Activated CD8-positive, alpha-beta memory T cell treated with anti-CD3 and anti-CD28 coated beads, Interleukin-2, amount 50 U/mL, for 48 hours (primary cell): ENCODE measurements at places on chromosomes 7 and 10.

- DNase-seq = no peak
Measured at GRCh38 chr7:28452681-28453080, 40.4 kb downstream of the CREB5 start.

DNA sequence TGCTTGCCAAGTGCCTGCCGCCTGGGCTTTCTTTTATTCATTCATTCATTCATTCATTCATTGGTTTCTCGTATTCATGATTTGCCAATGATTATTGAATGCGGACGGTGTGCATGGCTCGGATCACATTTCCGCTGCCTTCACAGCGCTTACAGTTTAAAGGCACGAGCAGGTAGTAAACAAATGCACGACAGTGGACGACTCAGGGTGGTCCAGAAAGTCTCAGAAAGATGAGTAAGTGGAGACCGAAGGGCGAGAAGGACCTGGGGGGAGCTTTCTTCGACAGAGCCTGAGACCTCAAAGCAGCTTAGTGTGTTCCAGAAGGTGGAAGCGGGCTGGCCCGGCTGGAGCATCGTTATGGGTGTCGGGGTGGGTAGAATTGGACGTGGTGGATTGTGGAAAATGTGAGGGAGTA lies 506 bp downstream of the MCM10 start:
- peak; percentile 61 for DNase-seq

GRCh38 chr7:99238558-99239341 lies 30.8 kb upstream of the KPNA7 start:
- no peak for DNase-seq

DNA sequence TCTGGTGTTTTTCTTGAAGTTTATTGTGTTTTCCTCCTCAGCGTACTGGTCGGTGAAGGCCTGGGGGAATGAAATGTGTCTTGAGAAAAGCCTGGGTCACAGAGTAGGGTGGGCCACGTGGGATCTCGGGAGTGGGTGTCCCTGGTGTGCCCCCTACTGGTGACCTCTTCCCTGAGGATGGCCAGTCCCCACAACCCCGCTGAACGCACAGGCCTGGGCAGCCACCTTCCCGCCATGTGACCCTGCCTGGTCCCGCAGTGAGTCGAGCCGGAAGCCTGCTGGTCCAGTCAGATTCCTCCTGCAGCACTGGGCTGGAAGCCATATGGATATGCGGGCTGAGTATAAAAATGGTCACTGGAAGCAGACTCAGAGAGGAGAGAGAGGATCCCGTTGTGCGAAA lies 52.9 kb upstream of the GNA12 start:
- DNase-seq = no peak

DNA sequence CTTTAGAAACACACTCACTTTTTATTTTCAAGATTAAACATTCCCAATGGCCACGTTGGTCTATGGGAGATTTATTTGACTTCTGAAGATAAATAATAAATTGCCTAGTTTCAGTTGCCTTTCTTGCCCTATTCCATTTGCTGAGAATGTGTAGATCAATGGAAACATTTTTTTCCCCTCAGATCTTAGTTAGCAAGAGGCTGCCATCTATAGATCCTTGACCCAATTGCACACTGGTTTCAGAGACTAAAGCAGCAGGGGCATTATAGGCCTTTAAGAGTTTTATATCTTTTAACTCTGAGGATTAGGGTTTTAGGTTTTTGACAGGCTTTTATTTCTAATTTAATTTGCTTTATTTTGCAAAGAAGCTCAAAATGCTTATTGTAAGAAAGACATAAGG lies 163.2 kb upstream of the GPR26 start:
- DNase-seq = no peak

- DNase-seq = no peak
Measured at GRCh38 chr10:99337311-99337811, 8.2 kb downstream of the CNNM1 start.

DNA sequence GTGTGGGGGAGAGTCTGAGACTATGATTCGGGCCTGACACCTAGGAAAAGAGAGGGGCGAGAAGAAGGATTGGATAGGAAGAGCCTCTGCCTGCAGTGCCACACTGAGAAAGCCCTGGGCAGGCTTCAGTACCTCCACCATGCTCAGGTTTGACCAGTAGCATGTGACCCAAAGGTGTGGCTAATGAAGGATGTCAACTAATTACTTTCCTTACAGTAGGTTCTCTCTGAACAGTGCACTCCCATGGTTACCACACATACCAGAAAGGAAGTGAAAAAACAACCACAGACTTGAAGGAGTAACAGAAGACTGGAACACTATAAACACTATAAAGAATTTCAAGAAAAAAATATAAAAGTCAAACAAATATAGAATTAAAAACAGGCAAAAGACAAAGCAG lies 46.2 kb downstream of the SEM1 start:
- DNase-seq = no peak

DNA sequence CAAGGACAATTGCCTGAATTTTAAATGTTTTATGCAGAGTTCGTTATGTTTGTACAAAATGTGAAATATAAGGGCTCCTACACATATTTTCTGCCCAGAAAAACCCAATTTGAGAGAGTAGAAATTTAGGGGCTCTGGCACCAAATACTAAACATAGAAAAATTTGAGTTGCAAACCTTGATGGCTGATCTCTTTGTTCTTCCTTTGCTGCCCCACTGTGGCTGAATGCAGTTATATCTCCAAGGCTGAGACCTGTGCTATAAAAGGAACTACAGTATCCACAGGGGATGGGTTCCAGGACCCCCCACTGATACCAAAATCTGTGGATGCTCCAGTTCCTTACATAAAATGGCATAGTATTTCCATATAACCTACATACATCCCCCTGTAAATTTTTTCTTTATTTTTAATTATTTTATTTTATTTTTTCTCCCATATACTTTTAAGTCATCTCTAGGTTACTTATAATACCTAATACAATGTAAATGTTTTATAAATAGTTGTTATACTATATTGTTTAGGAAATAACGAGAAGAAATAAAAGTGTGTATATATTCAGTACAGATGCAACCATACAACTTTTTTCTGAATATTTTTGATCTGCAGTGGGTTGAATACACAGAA lies 22.5 kb downstream of the CFAP43 start:
- no peak for DNase-seq

DNA sequence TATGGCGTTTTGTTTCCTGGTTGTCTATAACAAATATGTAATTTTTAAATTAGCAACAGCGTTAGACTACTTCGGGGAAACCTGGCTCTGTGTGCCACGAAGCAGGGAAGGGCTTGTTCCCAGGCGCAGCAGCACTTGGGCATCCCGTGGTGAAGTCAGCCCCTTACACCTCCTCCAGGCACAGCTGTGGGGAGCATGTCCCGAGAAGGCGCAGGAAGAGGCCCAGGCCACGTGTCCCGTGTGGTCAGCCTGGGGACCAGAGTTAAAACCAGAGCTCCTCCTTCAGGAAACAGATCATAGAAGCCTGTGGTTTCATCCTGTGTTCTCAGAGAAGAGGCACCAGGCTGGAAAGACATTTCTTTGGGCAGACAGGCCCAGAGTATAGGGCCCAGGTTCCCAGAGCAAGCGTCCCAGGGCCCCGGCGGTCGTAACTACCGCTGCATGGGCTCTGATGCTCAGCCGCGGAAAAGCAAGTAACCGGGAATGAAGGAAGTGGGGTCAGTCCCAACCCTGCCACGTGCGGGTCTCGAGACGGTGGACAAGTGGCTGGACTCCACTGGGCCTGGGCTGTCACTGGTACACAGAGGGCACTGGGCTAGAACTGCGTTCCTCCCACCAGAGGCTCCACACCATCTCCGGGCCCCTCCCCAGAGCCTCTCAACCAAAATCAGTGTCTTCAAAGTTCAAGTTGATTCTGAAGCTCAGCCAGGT lies 7.1 kb downstream of the NUDT1 start:
- DNase-seq = no peak

GRCh38 chr7:84781838-84782237 lies 405.0 kb downstream of the SEMA3D start:
- no peak for DNase-seq

DNA sequence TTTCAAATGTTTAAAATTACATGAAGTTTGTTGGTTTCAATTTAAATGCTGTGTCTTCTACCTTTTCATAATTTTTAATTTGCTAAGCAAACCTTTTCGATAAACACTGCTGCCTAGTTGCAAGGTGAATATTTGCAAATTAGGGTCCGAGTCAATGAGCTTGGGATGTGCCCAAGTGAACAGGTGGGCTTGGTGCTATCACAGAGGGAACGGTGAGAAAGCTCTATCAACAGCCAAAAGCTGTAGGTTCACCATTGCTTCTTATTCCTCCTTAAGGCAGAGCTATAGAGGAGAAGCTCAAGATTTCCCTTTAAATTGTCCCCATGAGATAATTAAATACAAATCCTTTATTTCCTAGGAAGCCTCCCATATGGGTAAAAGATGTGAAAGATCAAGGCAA lies 245.3 kb upstream of the CELF2 start:
- DNase-seq = no peak

- no peak for DNase-seq
Measured at GRCh38 chr7:88344956-88345832, 38.5 kb upstream of the STEAP4 start.

DNA sequence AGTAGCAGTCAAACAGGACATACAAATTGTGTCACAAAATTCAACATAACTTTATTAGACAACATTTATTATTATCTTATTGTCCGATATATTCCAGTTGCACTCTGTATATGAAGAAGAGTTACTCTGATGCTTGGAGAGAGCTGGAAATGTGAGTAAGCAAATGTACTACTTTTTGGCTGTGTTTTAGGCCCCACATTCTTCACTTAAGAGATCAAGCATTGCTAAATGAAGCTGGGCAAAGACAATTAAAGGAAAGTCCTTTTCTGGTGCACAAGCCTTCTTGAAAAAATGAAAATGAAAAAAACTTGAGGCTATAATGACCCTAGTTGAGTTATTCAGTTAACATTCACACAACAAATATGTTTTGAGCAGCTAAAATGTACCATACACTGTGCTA lies 26.1 kb downstream of the MYPN start:
- no peak for DNase-seq

DNA sequence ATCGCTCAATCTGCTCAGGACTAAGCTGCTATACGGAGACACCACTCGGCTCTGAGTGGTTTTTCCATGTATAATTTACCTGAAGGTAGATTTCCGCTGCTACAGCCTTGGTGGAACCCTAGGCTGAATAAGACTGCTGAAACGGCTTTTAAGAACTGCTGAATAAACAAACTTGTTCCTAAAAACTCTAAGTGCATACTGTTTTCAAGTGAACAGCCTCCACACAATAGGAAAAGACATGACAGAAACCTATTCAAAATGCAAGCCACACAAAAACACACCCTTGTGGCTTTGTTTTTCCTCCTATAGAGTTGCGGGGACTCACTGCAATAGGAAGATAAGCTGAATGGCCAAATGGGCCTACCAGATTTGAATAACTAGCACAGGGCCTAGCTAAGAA lies 117.2 kb downstream of the UBE2H start:
- no peak for DNase-seq

GRCh38 chr7:129889133-129889844 lies 63.5 kb downstream of the UBE2H start:
- DNase-seq = no peak

DNA sequence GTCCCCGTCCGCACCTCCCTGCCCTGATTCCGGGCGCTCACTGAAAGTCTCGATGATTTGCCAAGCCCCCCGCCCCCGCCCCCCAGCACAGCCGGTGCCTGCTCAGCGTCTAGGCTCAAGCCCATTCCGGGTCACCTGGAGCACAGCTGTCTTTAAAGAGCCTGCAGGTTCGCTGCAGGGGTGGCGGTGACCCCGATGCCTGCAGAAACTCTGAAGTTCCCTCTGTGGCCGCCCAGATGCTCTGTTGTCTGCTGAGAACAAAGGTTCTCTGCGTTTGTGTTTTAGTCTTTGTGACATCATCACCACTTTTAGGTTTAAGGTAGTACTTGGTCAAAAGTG lies 780 bp downstream of the VENTX start:
- DNase-seq = no peak

DNA sequence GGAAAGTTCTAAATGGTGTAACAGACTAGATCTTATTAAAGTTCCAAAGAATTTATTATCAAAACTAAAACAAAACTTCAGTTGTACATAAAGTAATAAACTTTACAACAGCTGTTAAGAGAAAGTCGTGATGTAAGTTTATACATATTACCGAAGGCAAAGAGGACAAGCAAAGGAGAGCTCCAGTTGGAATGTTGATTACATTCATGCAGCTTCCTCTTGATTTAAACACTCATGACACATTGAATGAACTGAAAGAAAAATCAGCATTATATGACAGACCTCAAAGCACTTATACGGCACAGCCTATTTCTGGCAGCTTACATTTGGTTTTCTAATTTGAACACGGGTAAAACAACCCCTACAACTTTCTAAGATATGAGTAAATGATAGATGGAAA lies 13.6 kb downstream of the SRI start:
- DNase-seq = no peak

- no peak for DNase-seq
Measured at GRCh38 chr7:151352512-151352911, 10.9 kb downstream of the NUB1 start.

DNA sequence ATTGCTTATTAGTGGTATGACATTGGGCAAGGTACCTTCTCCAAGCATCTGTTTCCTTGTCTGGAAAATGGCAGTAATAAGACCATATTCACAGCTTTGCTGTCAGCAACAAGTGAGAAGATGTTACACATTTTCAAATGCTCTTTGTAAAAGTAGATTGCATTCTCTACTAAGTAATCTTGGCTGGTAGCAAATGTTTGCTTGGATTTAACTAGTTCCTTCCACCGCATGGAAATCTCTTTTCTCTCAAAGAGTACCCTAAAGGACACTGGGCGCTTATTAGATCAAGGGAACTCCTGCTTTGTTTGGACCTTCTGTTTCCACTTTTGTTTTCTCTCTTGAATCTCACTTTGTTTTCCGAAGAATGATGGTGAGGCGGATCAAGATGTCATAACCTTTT lies 185.2 kb upstream of the BMPER start:
- DNase-seq = no peak

DNA sequence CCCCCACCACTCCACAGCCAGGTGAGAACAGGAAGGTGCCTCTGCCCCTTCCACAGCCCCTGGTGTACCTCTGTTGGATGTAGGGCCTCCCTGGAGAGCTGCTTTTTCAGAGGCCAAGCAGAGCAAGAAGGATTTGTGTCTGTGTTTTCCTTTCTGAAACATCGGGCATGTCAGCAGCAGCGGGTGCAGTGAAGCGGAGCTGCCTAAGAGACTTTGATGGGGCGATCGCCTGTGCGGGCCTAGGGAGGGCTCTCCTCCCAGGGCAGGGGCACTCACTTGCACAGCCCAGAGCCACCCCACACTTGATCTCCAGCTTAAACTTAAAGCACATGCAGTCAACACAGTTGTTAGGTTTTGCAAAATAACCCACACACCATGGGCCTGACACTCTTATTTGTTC lies 324.7 kb downstream of the ACTR3B start:
- no peak for DNase-seq

- no peak for DNase-seq
Measured at GRCh38 chr10:95464280-95464679, 96.9 kb downstream of the SORBS1 start.

- no peak for DNase-seq
Measured at GRCh38 chr7:138030679-138031351, 28.9 kb upstream of the CREB3L2 start.
